ENCODE measurements at places on chromosomes 16 and 17.

DNA sequence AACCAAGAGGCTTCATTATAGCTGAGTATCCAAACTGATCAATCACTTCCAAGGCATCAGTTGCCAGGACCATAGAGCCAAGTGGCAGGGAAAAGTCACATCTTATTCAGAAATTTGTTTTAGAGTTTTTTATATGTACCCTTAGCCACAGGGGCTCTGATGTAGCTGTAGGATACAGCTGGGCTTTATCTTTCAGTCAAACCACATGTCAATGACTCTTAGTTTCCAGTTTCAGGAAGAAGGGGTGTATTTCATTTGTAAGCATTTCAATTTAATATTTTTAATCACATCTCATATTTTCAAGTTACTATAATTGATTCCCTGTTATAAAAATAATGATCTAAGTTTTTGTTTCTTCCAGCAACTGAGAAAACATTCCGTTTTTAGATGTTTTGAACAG lies 2.9 kb upstream of the FLCN start:
- no peak for DNase-seq

DNA sequence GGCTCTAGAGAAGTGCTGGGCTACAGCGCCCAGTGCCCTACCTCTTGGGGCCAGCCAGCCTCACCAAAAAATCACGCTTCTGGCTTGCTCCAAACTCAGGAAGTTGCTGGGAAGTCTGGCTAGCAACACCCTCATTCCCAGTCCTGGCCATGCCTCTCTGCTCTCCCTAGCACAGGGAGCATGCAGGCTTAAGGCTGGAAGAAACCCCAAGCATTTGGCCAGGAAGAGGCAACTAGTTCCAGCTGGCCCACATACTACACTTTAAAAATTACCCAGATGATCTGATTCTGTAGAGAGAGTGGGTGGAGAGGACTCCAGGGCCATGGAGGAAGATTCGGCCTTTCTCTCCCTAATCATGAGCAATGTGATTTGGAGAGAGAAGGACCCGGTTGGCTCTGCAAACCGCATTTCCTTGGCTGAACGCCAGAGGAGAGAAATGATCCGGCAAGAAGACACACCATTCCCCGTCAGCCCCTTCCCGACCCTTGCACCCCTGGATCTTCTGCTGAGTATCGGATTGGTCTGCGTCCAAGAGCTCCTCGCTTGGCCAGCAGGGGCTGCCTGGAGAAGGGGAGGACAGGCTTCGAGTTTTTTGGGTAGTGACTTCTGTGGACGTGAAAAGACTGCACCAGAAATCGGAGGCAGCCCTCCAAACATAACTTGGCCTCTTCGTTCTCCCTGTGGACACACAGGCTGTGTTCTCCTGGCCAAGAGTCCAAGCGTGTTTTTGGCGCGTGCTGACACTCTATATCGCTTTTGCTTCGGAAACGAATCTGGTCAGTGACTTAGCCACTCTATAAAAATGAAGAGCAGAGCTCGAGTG lies 406.3 kb downstream of the WWOX start:
- DNase-seq: no peak

DNA sequence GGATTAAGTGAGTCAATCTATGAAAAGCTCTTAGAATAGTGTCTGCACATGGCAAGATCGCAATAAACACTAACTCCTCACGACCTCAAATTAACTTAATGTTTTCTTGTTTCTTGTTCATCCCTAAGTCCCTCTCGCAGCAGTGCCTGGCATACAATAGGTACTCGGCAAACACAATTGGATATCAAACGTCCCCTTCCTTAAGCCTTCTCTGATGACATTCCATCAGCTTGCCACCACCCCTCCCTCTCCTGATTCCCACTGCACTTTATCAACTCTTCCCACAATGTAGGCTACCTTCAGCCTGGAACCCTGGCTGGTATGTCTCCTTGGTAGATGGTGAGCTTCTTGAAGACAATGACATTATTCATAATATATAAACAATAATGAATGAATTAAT lies 33.3 kb downstream of the CCDC42 start:
- no peak for DNase-seq

DNA sequence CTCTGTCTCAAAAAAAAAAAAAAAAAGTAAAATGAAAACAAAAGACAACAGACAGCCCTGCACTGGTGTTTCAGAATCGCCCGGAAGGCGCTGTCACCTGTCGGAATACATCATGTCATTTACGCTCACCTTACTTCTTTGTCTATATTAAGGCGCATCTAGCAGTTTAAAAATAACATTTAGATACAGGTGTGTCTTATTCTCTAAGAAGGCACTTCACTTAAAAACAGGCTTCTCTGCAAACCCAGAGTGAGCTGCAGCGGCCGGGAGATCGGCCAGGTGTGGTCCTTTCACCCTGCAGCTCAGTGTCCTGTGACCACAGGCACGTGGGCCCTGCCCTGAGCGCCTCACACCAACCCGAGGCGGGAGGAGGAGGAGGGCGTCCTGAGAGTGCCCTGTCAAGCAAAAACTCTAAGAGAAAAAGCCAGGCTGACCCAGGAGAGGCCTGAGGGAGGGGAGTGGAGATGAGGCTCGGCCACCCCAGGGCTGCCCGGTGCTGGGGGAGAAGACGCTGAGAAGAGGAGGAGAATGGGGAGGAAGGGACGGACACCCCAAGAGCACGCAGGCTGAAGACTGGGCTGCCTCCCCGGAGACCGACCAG lies 3.3 kb upstream of the LMF1 start:
- no peak for DNase-seq

DNA sequence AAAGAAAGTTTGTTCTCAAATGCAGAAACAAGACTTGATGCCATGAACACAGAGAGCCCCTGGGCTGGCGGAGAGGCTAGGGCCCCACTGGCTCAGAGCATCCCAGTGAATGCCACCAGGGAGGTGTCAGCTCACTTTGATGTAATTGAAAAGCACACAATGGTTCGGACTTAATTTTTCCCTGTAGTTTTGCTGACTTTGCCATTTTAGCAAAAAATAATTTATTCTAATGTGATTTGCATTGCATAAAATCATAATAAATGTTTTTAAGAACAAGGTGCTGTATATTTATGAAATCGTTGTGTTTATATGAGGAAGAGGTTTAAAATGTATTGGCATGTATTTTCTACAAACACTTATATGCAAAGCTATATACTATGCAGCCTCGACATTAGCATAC lies 140.5 kb downstream of the HS3ST4 start:
- no peak for DNase-seq

GRCh38 chr17:21194703-21195102 lies 19.3 kb downstream of the TMEM11 start:
- DNase-seq: no peak

DNA sequence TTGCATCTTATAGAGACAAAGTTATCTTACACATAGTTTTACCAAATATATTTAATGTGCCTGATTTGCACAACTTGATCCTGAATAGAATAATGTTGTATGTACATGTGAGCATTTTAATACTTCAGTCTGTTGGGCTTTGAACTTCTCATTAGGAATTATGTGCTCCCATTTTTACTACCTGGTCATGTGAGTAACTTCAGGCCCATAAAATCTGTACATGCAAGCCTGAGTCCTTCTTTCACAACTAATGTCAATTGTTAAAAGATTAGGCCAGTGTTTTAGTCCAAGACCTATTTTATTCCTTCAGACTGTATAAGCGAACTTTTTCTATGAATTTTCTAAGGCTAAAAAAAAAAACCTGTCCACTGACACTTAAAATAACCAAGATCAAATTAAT lies 715.4 kb downstream of the CDH8 start:
- DNase-seq: no peak

DNA sequence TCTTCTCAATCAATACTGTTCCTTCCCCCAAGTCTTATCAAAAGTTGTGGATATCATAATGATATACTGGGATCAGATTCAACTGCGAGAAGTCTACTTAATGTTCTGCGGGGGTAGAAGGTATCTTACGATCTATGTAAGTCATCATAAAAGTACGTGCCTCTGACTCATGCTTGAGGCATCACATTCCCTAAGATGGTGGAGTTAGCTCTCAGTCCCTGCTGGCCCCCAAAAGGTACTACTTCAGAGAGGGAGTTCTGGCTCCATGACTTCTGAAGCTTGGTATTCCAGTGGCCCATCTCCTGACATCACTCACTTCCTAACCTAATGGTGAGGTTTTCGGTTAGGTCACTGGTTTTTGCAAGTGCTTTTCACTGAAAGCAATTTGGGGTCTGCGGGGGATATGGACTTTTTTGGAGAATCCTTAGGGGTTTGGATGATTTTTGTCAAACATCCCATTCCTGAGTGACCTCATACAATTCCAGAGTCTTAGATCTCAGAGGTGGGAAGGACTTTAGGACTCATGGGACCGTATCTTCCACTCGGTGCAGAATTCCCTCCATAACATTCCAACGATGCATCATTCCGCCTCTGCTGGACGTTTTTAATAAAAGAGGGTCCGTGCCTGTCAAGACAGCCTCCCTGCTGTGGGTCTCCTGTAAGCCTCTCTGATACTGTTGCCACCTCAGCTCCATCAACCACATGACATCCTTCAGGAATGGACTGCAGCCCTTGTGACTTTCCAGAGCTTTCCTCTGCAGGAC lies 74.3 kb downstream of the DYNLRB2 start:
- no peak for DNase-seq

GRCh38 chr17:50440172-50440837 lies 14.3 kb downstream of the ACSF2 start:
- DNase-seq: no peak

DNA sequence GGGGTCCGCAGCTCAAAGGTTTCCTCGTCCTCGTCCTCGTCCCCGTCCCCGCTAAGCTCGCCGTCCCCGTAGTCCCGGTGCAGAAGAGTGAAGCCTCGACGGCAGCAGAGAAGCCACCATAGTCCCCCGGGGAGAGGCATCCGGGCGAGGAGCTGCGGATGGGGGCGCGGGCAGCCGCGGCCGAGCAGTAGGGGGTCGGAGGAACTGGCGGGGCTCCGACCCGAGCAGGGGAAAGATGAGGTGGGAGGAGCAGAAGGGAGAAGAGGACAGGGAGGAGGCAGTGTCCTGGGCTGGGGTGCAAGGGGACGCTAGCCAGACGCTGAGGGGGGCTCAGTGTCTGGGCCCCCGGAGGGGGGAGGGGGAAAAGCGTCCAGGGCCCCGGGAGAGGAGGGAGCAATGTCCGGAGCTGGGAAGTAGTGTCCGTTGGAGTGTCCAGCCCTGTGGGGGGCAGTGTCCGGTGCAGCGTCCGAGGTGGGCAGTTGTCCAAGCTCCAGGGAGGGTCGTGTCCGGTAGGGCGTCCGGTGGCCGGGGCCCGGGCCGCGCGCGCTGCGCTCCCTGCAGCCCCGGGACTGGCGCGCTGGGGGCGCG lies at the start of gene PLEKHH3:
Gene PLEKHH3 (minus strand): TSS at position 571 of the 588 bp plus-strand sequence. CDS start 431 bp downstream, at position 140.
- DNase-seq: no peak

DNA sequence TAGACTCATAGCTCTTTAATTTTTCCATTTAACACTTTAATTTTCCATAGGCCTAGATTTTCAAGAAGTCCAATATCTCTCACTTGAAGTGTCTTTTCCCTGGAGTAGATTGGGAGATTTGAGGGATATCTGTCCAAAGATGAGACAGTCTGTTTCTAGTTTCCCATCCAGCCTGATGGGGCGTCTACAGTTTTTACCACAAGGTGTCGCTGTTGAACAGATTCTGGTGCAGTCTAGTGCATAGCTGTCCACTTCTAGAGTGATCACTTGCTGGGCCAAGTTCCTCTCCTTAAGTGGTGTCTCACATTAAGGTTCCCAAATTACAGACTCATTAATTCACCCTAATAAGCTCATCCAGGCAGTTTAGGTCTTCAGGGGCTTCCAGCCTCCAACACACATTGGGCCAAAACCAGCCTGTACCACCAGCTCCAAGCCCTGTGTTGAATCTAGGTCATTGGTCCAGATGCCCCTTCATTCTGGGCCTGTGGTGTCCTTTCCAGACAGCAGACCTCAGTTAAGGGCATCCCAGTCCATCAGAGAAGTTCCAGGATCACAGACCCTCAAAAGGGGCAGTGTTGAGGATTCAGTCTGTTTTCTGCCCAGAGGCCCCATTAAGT lies 9.4 kb downstream of the SNX20 start:
- DNase-seq: peak; percentile 68

DNA sequence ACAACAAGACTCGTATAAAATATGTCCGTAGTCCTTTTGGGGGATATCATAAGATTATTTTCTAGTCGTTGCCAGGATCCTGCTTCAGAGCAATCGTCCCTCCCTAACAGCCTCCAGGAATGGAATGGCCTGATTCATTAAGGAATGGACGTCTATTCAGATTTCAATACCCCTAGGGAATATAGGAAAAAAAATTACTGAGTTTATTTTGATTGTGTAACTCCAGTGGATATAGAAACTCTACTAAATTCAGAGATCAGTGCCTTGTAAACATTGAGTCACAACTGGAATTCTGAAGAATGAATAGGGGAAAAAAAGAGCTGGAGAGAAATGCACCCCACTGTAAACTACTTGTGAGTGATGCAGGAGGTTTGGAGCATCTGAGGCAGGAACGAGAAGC lies 1171.5 kb upstream of the GOT2 start:
- no peak for DNase-seq

Measured in stimulated activated CD4-positive, alpha-beta T cell treated with anti-CD3 and anti-CD28 coated beads, Interleukin-2, amount 100 ng/mL, for 48 hours (primary cell).